ENCODE measurements at places on chromosomes 13 and 19. TPM values are rescaled to one million over a fixed set of nuclear protein-coding genes. Genes with fewer than 3 reads are reported as not detected.
A peak's percentile ranks its signal among the peaks of the same experiment; 100 is the strongest.

DNA sequence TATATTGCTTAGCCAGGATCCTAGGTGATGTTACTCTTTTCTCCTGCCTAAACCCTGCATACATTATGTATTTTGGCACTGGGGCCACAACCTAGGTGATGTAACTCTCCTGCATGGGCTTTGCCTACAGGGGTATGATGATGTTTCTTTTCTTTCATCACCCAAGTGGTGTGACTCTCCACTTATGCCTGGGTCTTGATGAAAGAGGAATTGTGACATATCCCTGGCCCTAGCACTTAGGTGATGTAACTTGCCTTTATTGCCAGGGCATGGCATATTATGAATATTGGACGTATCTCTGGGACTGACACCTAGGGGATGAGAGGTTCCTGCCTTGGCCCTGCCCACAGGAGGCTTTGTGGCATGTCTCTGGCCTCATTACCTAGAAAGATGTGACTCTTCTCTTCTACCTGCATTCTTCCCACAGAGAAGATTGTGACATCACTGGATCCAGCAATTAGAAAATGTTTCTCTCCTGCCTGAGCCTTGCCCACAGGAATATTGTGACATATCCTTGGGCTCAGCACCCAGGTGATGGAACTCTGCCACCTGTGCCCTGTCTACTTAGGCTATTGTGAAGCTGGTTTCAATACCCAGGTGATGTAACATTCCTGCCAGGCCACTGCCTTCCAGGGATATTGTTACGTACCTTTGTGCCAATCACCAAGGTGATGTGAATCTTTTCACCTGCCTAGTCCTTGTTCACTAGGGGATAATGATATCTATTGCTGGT is 27.3 kb upstream of the ZNF254 start:
- no peak overlapping the region for H3K4me3 ChIP-seq
- H3K27ac ChIP-seq, result no peak overlapping the region
- H3K4me1 ChIP-seq, result no peaks in the 10 kb centered on the region
- H3K27me3 ChIP-seq, result no peaks in the 10 kb centered on the region
- no peak for DNase-seq
- H3K36me3 ChIP-seq, result no peaks in the 10 kb centered on the region

- no peaks in the 10 kb centered on the region for H3K36me3 ChIP-seq
- H3K4me3 ChIP-seq, result no peak overlapping the region
- H3K4me1 ChIP-seq, result no peaks in the 10 kb centered on the region
- no peak overlapping the region for H3K27ac ChIP-seq
These were observed 127.4 kb downstream of the DCT start for GRCh38 chr13:94352057-94352456.

GRCh38 chr19:35013820-35014754 is 14.0 kb downstream of the GRAMD1A start:
- peak overlapping the region; percentile 48 for H3K4me3 ChIP-seq
- H3K36me3 ChIP-seq, result peaks cover 35% of the 10 kb centered on the region
- H3K27ac ChIP-seq, result peak overlapping the region; percentile 75
- H3K4me1 ChIP-seq, result peaks cover 57% of the 10 kb centered on the region
- no peaks in the 10 kb centered on the region for H3K27me3 ChIP-seq

GRCh38 chr19:36009220-36009619 is 607 bp upstream of the SYNE4 start:
- H3K27ac ChIP-seq, result peak overlapping the region; percentile 38
- DNase-seq, result peak; percentile 20
- H3K4me1 ChIP-seq, result peaks cover 11% of the 10 kb centered on the region
- H3K36me3 ChIP-seq, result no peaks in the 10 kb centered on the region
- no peaks in the 10 kb centered on the region for H3K27me3 ChIP-seq

NMRK2 gene
- not detected for total RNA-seq

PALM3 gene
- not detected for total RNA-seq

CLEC11A gene
- total RNA-seq, result 0.61 TPM

Measured in naive thymus-derived CD4-positive, alpha-beta T cell (primary cell).